Activated T-cell treated with anti-CD3 and anti-CD28 coated beads, Interleukin-2, amount 50 U/mL, for 4 hours (primary cell): ENCODE measurements at places on chromosomes 7 and 10. TPM values are rescaled to one million over a fixed set of nuclear protein-coding genes. Genes with fewer than 3 reads are reported as not detected.

HMX3 gene
- total RNA-seq, result not detected

- DNase-seq, result no peak
These were observed 188.7 kb downstream of the FGFR2 start for GRCh38 chr10:121409466-121410104.

AZGP1 gene
- 0.46 TPM for total RNA-seq

GRCh38 chr10:79167537-79167936 lies 98.8 kb downstream of the ZMIZ1 start:
- DNase-seq, result no peak

DNA sequence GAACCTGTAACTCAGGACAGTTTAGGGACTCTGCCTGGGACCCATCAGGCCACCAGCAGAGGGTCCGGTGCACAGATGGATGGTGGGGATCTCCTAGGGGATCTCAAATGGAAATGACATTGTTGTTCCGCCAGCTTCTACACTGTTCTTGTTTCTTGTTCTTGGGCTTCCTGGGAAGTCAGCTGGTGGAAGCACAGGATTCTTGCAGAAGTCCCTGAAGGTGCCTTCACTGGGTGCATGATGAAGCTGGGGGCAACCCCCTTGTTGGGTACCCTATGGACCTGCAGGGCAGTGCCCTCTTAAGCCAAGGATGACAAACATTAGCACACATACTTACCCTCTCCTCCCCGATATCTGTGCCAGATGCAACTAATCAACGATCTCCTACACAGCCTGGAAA lies 18.6 kb downstream of the SFTPD start:
- DNase-seq, result no peak

KDM7A gene
- 7.4 TPM for total RNA-seq

DNA sequence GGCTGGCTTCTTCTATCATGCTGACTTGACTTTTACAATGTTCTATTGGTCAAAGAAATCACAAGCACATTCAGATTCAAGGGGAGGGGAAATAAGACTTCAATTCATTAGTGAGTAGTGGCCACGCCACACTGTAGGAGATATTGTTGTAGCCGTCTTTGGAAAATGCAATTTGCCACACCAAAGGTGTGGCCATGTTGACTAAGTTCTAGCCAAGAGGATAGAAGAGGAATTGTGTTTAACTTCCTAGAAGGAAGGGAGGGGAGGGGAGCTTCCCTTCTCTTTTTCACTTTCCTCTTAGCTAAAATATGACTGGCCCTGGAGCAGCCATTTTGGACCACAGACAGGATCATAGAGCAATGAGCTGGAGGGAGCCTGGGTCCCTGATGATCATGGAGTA lies 3.4 kb upstream of the PRKAR2B start:
- DNase-seq, result no peak

DNA sequence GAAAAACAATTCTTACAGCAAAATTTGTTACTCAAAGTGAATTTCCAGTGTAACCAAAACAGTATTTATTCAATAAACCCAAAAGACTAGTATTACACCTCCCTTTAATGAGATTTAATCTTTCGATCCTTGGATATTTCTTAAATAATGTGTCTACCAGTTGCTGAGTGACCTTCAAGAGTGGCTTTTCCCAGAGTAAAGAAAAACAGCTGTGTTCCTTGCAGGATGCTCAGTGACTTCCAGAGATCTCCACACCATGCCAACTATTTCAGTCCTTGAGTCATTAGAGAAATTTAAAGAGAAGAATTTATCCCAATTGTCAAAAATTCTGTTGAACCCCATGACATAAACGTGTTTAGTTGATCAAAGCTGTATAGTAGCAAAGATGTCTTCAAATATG lies 44.0 kb downstream of the IMMP2L start:
- DNase-seq, result no peak

SLC26A3 gene
- total RNA-seq, result 0.37 TPM

DNA sequence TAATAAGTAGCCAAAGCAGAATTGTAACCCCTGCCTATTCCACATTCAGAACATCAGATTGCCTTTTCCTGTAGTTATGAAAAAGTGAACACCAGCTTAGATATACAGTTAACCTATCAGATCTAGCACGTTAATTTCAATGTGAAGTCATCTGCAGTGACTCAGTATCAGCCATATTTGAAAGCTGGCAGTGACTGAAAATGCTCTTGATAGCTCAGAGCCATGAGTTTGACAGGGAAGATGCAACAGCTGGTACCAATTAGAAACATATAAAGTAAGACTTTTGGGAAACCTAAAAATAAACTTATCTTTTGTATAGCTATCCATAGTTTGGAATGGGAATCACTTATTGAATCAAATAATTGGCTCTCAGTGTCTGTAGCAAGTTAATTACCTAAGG lies 284.1 kb upstream of the NPSR1 start:
- no peak for DNase-seq

GRCh38 chr7:123367484-123368122 lies 166.8 kb downstream of the IQUB start:
- DNase-seq, result no peak

GRCh38 chr7:20122073-20122472 lies 95.1 kb downstream of the MACC1 start:
- DNase-seq, result no peak

HOXA5 gene
- not detected for total RNA-seq

DNA sequence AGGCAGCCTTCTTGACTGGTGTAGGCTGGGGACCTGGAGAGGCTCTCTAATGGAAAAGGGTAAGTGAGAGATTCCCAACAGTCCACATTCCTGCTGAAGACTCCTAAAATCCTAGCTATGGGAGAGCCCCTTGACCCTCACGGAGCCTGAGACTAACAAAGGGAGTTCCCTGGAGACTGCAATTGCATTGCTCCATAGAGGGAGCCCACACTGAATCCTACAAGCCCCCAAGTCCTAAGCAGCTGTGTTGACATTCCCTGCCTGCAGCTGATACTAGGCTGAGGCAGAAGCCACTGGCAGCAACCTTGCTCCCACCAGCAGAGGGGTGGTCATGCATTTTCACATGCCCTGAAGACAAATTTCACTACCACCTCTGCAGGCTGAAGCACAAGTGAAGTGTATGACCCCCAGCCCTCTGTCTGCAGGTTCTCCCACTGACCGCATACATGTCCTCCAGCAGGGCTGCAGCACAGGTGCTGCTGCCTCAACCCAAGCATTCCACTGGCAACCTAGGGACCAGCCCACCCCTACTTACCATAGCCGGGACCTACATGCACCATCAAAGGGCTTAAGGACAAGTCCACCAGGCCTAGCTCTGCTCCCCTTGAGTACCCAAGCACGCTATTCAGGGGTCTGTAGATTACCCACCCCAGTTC lies 130.3 kb upstream of the SLC13A1 start:
- no peak for DNase-seq

- DNase-seq, result no peak
These were observed 3.7 kb downstream of the WNT2 start for GRCh38 chr7:117319181-117319580.
